CD4-positive, alpha-beta T cell treated with Interleukin-15 for 4 hours (primary cell): ENCODE measurements at places on chromosomes 5 and 9.

DNA sequence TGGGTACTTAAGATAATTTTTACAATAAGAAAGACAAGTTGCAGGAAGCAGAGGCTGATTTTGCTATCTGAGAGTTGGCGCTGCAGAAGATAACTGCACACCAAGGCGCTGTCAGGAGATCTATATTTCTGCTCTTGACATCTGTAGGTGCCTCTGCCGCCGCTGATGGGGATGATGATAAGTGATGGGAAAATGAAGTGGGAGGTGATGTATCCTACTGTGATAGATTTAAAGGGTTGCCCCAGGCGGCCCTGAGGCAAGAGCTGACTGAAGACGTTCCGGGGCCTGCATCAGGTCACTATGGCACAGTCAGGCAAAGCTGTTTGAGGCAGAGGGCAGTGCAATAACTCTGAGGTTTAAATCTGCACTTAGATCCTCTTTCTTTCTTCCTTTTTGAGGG, 78.1 kb downstream of the SNCAIP start:
- DNase-seq, result no peak

GRCh38 chr5:53253421-53253871, 143.9 kb upstream of the MOCS2 start:
- no peak for DNase-seq

- no peak for DNase-seq
Measured at GRCh38 chr5:172362755-172363154, 79.2 kb upstream of the UBTD2 start.

- no peak for DNase-seq
Measured at GRCh38 chr5:172715931-172716682, 54.9 kb downstream of the DUSP1 start.

DNA sequence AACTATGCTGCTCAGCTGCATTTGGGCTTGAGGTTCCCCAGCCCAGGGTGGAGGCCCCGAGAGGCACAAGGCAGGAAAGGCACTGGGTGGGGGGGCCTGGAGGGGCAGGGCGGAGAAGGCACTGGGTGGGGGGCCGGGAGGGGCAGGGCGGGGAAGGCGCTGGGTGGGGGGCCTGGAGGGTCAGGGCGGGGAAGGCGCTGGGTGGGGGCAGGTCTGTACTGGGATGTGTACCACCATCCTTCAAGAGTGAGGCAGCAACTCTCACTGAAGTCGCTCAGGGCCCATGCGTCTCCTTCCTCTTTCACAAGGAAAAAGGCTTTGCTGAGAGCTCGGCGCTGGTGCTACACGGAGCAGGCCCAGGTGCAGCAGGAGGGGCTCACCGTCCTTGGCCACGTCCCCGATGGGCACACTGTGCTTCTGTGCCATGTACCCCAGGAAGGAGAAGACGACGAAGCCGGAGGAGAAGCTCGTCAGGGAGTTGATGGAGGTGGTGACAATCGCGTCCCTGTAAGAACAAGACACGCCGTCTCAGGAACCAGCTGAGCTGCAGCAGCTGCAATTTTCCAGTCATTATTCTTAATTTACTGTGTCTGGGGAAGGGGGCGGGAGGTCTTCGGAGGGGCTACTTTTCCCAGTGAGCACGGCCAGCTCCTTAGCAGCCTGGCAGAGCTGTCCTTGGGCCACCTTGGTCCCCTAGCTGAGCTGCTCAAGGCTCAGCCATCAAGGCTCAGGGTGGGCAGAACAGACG, 30.8 kb downstream of the SLC6A3 start:
- no peak for DNase-seq
